ENCODE measurements at places on chromosomes 1 and 21.

- no peak for DNase-seq
Measured at GRCh38 chr1:230641346-230641745, 935 bp upstream of the COG2 start.

- no peak for DNase-seq
Measured at GRCh38 chr1:199042193-199042592, 403.4 kb downstream of the PTPRC start.

DNA sequence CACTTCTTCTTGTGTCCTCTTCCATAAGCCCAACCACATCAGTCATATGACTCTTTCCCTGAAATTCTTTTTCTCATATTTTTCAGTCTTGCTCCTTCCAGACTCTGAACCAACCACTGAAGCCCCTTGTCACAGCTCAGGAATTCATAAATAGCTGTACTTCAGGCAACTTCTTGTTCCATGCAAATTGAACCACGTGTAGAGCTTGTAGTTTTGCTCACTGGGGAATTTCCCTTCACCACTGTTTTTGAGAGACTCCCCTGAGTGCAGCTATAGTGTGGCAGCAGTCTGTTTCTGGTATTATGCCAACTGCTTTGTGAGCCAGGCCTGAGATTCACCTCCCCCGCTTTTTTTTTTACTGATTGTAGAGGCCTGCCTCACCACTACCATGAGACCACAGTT, 150.3 kb upstream of the SPAG17 start:
- DNase-seq = no peak

- no peak for DNase-seq
Measured at GRCh38 chr21:16309250-16309971, 579.6 kb downstream of the USP25 start.

DNA sequence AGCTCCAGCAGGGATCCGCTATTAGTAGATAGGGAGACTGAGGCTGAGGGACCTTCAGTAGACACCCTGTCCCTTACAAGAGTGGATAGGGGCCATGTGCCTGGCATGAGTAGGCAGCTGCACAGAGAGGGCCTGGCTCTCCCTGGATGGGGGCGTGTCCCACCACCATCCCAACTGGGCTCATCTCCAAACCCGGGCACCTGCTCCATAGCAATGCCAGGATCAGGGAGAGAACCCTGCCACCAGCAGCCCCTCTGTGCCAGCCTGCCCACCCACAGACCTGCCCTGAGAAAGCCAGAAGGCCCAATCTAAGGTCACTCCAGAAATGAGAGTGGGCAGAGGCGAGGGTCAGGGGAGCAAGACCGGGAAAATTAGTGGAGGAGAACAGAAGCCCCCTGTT, 121.3 kb downstream of the GRIK3 start:
- DNase-seq = no peak

GRCh38 chr1:165851034-165851658, 23.7 kb downstream of the UCK2 start:
- no peak for DNase-seq

DNA sequence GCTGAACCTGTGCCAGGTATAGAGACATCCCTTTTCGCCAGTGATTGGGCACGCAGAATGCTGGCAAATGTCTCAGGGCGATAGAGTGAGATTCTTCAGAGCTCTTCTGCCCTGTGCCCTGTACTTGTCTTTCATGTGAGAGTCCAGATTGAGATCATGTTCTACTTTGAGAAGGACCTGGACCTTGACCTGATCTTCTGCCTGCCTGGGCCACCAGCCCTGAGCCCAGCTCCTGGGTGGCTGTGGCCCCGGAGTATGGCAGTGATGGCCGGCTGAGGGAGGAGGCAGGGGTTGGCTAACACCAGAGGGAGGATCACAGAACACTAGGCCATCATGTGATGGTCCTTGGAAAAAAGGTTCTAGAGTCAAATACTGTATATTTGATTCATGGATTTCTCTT, 13.8 kb downstream of the STRIP1 start:
- DNase-seq = no peak

Data from HuH-7.5 (cell line).